ACHN (cell line): ENCODE measurements at places on chromosomes 3 and 15.

GRCh38 chr3:157093096-157093495 is 66.9 kb downstream of the CCNL1 start:
- DNase-seq, result no peak

DNA sequence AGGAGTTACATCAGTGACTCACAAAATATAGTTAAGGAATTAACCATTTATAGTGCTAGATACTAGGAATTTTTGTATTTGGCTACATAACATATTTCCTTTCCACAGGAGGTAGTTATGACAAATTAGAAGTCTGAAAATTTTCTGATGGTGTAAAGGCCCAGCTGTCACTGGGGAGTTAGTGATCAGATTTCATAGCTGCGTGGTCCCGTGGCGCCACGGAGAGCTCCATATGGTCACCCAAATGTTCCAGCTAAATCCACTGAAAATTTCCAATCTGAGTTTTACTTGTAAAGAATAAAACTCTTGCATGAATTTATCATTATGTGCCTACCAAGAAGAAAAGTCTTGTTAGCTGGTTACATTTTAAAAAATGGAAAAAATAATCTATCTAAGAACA is 368.9 kb upstream of the PLSCR5 start:
- no peak for DNase-seq

- no peak for DNase-seq
These were observed 56.2 kb upstream of the GLCE start for GRCh38 chr15:69104050-69104750.

DNA sequence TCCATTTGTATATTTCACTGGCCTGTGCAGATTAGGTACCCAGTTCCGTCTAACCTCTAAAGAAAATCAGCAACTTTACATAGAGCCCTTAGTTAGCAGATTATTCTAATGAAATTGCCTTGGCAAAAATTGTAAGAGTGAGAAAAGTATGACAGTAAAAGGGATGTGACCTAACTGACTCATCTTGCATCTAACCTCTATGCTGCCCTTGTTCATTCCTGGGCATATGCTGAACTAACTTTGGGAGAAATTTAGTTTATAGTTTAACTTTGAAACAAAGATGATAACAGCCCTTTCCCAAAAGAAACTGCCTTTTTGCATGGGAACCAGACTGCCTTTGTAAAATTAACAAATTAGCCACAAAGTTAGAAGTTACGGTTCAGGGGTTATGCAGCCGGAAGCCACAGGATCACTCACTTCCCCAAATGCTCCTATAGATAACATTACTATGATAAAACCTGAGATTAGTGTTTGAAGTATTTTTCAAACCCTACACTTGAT is 839.8 kb upstream of the ALCAM start:
- no peak for DNase-seq
